Cardiac muscle cell (in vitro differentiated cells and primary cell): ENCODE measurements at places on chromosomes 6 and 20. TPM values are rescaled to one million over a fixed set of nuclear protein-coding genes. Genes with fewer than 3 reads are reported as not detected.
A peak's percentile ranks its signal among the peaks of the same experiment; 100 is the strongest.

Gene TFAP2A
- not detected in 2 replicates for total RNA-seq

Gene MYCT1
- 0.21 TPM in 1 of 2 replicates, not detected in the other for total RNA-seq

Gene GMPR
- 8.8 and 9.4 TPM in 2 replicates for total RNA-seq

Gene EFCAB8
- total RNA-seq = not detected in 2 replicates

Gene WFDC5
- not detected in 2 replicates for total RNA-seq

GRCh38 chr20:48822879-48823385, 4.9 kb downstream of the PREX1 start:
- no peak overlapping the region for H3K4me3 ChIP-seq
- no peak for DNase-seq
- H3K27me3 ChIP-seq = no peaks in the 10 kb centered on the region

DNA sequence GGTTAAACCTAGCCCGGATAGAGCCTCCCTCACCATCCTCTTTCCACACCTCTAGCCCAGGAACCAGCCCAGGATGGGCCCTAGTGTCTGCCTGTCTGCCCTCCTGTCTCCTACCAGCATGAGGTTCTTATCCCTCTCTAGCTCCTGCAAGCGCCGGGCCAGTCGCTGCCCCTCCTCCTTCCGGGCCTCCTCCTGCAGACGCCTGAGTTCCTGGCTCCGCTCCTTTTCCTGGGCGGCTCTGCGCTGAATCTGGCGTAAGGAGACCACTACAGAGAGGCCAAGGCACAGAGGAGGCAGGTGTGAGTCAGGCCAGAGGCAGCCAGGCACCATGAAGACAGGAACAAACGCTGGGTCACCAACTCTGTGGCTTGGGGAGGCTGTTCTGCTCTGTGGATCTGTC, 4.3 kb upstream of the PSORS1C2 start:
- no peak overlapping the region for H3K4me3 ChIP-seq
- peak; percentile 38 for DNase-seq
- H3K27me3 ChIP-seq = no peaks in the 10 kb centered on the region
- H3K27ac ChIP-seq = no peak overlapping the region
- no peaks in the 10 kb centered on the region for H3K36me3 ChIP-seq

DNA sequence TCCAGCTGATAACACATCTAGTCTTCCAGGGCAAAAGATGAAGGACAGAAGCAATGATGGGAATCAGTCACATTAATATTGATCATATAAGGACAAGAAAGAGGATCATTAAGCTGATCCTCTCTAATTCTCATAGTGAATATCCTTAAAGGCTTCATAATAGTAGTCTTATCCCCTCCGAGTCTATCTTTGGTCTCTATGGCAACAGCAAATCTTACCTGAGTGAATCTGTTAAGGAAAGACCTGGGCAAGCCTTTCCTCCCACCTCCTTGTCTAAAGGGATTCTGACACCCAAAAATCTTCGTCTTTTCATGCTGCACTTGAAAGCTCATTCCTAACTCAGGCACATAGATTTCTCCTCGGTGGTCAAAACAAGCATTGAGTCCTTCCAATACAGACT, 86.4 kb upstream of the LYRM2 start:
- no peak for DNase-seq
- no peak overlapping the region for H3K27ac ChIP-seq
- H3K36me3 ChIP-seq = peaks cover 47% of the 10 kb centered on the region
- no peaks in the 10 kb centered on the region for H3K27me3 ChIP-seq
- H3K4me1 ChIP-seq = no peaks in the 10 kb centered on the region
- H3K4me3 ChIP-seq = no peak overlapping the region

DNA sequence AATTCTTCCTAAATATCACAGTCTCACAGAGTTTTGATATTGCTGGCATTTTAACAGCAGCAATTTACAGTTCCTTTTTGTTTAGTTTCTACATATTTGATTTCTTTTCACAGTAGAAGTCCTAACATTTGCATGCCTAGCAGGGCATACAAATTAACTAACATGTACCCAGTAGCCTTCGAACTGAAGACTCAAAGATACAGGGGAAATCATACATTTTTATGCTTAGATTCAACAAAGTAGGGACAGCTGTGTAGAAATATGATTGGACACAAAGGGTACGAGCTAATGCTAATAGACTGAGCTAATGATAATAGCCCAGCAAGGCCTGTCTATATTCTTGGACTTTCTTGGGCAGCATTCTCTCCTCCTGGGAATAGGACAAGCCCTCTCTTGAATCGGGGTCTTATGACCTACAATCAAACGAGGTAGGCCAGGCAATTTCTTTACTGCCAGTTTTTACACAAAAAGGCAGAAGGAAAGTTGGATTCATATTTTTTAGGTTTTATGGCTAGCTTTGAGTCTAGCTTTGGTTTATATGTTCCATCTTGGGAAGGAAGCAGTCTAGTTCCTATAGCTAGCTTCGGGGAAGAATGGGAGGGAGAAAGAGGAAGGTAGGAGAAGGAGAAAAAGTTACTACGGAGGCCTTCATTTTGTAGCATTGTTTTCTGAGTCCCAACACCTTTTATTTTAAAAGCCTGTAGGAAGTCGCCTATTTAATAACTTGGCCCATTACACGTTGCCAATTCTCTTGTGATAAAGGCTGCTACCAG, 115.8 kb downstream of the HFE start:
- DNase-seq = no peak
- H3K27me3 ChIP-seq = no peaks in the 10 kb centered on the region
- H3K4me3 ChIP-seq = peak overlapping the region; percentile 72
- no peaks in the 10 kb centered on the region for H3K36me3 ChIP-seq
- H3K4me1 ChIP-seq = peaks cover 6% of the 10 kb centered on the region

DNA sequence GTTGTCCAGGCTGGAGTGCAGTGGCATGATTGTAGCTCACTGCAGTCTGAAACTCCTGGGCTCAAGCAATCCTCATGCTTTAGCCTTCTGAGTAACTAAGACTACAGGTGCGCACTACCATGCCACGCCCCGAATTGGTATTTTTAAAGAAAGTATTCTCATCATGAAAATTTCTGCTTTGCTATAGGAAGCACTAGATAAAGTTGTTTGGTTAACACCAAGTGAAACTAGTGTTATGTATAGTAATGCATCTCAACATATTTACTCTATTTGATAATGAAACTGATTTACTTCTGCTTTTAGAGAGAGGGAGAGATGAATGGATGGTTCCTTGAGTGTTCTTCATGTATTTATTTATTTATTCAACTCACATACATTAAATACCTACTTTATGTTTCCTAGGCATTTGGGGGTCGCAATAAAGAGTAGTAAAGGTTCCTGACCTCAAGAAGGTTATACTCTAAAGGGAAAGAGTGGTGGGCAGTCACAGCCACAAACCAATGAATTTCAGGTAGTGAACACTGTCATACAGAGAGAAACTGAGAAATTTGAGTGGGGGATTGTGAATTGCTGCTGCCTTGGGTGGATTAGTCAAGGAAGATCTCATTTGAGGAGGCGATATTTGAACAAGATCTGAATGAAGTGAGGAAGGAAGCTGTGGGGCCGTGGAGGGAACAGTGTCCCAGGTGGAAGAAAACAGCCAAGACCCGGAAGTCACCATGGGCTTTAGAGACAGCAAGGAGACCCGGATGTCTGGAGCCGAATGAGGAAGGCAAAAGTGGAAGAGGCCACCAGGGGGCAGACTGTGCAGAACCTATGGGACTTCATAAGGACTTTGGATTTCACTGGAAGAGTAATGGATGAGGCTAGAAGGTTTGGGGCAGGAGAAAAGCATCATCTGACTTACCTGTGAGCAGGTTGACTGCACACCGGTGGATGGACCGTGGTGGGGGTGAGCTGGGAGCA, 185.6 kb downstream of the TSHZ2 start:
- peaks cover 7% of the 10 kb centered on the region for H3K4me1 ChIP-seq
- H3K27ac ChIP-seq = no peak overlapping the region
- no peak overlapping the region for H3K4me3 ChIP-seq
- H3K36me3 ChIP-seq = no peaks in the 10 kb centered on the region

DNA sequence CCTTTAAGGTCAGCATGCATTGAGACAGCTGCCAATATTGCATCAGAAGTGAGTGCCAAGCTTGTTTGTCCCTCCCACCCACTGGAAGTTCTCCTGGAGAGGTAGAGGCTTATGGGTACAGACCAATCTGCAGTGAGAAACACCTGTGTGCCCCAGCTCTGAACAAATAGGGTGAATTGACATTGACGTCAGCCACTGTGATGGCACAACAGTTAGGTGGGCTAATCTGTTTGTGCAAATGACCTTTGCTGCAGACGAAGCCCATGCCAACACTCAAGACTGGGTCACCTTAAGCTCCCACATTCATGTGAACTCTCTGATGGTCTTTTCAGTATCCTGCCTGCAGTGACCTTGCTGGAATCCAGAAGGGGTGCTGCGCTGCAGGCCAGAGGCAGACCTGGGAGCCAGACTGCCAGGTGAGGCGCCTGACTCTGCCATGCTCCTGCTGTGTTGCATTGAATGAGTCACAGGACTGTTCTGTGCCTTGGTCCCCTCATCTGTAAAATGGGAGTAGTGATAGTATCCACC, 99.9 kb downstream of the ALDH8A1 start:
- H3K27me3 ChIP-seq = no peaks in the 10 kb centered on the region
- no peaks in the 10 kb centered on the region for H3K36me3 ChIP-seq
- peaks cover 12% of the 10 kb centered on the region for H3K4me1 ChIP-seq
- no peak overlapping the region for H3K27ac ChIP-seq
- no peak overlapping the region for H3K4me3 ChIP-seq

- no peak overlapping the region for H3K4me3 ChIP-seq
- peaks cover 18% of the 10 kb centered on the region for H3K4me1 ChIP-seq
- no peak overlapping the region for H3K27ac ChIP-seq
- no peak for DNase-seq
- no peaks in the 10 kb centered on the region for H3K36me3 ChIP-seq
Observed at GRCh38 chr6:139706912-139707311, 332.5 kb upstream of the CITED2 start.

DNA sequence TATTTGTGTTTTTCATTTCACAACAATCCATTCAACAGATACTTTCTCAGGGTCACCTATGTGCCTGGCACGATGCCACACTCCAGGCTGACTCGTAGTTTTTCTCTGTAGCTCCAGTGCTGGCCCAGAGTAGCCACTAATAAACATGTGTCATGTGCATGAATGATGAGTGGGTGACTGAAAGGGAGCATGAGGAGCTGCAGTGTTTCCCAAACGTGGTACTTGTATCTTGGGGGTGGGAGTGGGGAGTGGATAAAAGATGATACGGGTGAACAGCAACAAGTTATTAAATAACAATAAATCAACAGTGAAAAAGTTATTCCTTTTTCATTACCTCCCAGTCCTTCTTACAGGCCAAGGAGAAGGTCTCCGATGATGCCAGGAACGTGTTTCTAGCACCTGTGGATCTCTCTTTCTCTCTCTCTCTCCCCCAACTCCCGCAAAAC, 17.1 kb downstream of the SRXN1 start:
- H3K36me3 ChIP-seq = no peaks in the 10 kb centered on the region
- no peaks in the 10 kb centered on the region for H3K27me3 ChIP-seq
- H3K4me1 ChIP-seq = no peaks in the 10 kb centered on the region
- H3K27ac ChIP-seq = no peak overlapping the region

DNA sequence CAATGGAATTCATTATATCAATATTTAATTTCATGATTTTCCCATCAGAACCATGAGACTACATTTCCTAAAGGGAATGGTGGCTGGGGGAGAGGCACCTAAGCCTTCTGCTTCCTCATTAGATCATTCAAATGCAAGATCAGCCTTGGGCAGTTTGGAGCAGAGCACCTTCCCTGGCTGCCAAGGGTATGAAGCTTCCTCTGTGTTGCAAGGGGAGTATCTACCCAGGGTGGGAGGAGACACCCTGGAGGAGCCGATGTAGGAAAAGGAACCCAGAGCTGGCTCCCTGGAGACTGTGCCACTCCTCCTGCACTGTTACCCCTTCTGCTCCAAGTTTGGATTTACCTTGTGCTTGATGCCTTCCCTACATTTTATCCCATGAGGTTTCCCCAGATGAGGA, 299.7 kb upstream of the PRDM1 start:
- H3K4me3 ChIP-seq = no peak overlapping the region
- H3K4me1 ChIP-seq = no peaks in the 10 kb centered on the region
- no peak for DNase-seq
- H3K27ac ChIP-seq = no peak overlapping the region

- H3K27me3 ChIP-seq = no peaks in the 10 kb centered on the region
- peaks cover 25% of the 10 kb centered on the region for H3K4me1 ChIP-seq
- H3K27ac ChIP-seq = no peak overlapping the region
- no peak for DNase-seq
- no peaks in the 10 kb centered on the region for H3K36me3 ChIP-seq
- no peak overlapping the region for H3K4me3 ChIP-seq
Observed at GRCh38 chr6:4935486-4935885, 68.4 kb downstream of the RPP40 start.

GRCh38 chr6:100339574-100340255, 125.0 kb downstream of the SIM1 start:
- no peaks in the 10 kb centered on the region for H3K27me3 ChIP-seq
- no peaks in the 10 kb centered on the region for H3K36me3 ChIP-seq
- H3K4me3 ChIP-seq = no peak overlapping the region
- H3K27ac ChIP-seq = no peak overlapping the region

GRCh38 chr6:157304899-157305663, 18.2 kb downstream of the TMEM242 start:
- no peak overlapping the region for H3K4me3 ChIP-seq
- H3K27me3 ChIP-seq = no peaks in the 10 kb centered on the region
- DNase-seq = no peak
- H3K36me3 ChIP-seq = no peaks in the 10 kb centered on the region
- no peak overlapping the region for H3K27ac ChIP-seq
- peaks cover 10% of the 10 kb centered on the region for H3K4me1 ChIP-seq

DNA sequence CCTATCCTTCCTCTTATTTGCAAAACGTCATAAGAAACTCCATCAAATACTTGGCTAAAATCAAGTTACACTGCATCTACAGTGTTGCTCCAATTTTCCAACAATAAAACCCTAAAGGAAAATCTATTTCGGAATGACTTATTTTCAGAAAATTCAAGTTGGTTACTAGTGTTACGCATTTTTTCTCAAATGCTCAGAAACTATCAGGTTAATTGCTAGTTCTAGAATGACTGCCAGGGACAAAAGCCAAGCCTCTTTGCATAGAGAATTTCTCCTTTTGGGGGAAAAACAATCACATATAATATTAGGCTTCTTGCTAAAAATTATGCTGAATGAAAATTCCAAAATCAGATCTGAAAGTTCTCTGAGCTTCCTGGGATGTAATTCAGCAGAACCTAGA, 210.2 kb downstream of the BTBD9 start:
- H3K27me3 ChIP-seq = no peaks in the 10 kb centered on the region
- no peak overlapping the region for H3K4me3 ChIP-seq
- H3K36me3 ChIP-seq = no peaks in the 10 kb centered on the region
- no peak for DNase-seq
- no peak overlapping the region for H3K27ac ChIP-seq

GRCh38 chr6:31737315-31737990, 1.1 kb upstream of the CLIC1 start:
- DNase-seq = peak; percentile 31
- H3K4me3 ChIP-seq = peak overlapping the region; percentile 3
- peaks cover 12% of the 10 kb centered on the region for H3K36me3 ChIP-seq
- peak overlapping the region; percentile 87 for H3K27ac ChIP-seq
- peaks cover 31% of the 10 kb centered on the region for H3K4me1 ChIP-seq

DNA sequence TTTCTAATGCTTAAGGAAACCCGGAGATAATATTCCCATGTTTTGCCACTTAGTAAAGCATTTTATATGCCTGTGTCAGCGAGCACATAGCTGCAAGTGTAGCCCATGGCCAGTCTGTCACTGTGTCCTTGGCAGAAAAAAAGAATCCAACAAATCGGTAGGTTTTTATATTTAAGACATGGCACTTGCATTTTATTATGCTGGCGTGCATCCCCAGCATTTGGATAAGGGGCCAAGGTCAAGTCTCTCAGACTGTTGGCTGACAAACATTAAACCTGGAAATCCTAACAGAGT, 1.2 kb upstream of the ZNF184 start:
- H3K36me3 ChIP-seq = no peaks in the 10 kb centered on the region
- H3K27ac ChIP-seq = no peak overlapping the region
- H3K4me1 ChIP-seq = peaks cover 12% of the 10 kb centered on the region

- no peaks in the 10 kb centered on the region for H3K36me3 ChIP-seq
- H3K27ac ChIP-seq = no peak within 1 kb of the TSS
- peaks cover 44% of the 10 kb centered on the region for H3K4me1 ChIP-seq
- no peaks in the 10 kb centered on the region for H3K27me3 ChIP-seq
- H3K4me3 ChIP-seq = no peak within 1 kb of the TSS
- no peak for DNase-seq
Observed at GRCh38 chr6:41042226-41043055, at the start of gene TSPO2. TSS of gene TSPO2 (plus strand) at chr6:41042467. CDS start at chr6:41042986, 519 bp downstream.
